Left kidney (tissue), 8 donors: ENCODE measurements at places on chromosomes 6 and 20.

- no peak for DNase-seq
Measured at GRCh38 chr6:404685-405423, 13.3 kb downstream of the IRF4 start.

- no peak for DNase-seq
Measured at GRCh38 chr6:154471609-154472362, 38.7 kb downstream of the CNKSR3 start.

DNA sequence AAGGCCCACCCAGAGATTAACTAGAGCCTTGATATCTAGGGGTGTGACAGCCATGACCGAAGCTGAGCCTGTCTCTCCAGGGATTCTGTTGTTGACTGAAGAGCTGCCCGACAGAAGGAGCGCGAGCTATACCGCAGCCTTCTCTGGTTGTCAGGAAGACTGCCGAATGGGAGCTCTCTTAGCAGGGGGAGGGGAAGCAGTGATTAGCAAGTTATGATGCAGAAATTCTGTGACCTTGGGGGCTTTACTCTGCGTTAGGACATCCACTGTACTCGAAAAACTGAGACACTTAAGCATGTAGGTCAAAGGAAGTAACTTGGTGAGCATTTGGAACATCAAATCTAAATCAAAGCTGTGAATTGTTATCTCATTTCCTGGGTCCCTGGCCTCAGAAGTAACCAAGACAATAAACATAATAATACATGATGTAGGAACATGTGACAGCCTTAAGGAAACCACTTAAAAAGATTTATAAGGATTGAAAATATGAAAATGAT is 84.7 kb downstream of the MAP3K4 start:
- no peak for DNase-seq

GRCh38 chr6:37354526-37355384 is 972 bp downstream of the RNF8 start:
- no peak for DNase-seq

- DNase-seq: no peak
Measured at GRCh38 chr20:34907616-34908469, 31.4 kb downstream of the ACSS2 start.

- DNase-seq: no peak
Measured at GRCh38 chr6:34743625-34744293, 13.5 kb upstream of the SNRPC start.

DNA sequence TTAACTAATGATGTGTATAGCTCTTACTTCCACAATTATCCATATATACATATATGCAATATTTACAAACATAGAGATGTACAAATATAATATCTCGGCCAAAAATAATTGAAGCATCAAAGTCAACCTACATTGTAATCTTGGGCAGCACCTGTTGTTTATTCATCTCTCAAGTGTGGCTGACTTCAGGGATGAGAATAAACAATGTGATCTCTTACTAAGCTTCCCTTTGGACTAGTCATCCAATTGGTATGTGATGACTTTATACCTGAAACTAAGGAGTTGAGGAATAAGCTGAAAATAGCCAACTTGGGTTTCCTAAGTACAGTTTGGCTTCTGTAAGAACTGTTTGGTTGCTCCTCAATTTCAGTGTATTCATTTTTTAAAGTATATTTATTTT is 256.6 kb downstream of the KHDC1L start:
- DNase-seq: no peak

- no peak for DNase-seq
Measured at GRCh38 chr6:110246378-110246777, 66.2 kb downstream of the CDC40 start.

DNA sequence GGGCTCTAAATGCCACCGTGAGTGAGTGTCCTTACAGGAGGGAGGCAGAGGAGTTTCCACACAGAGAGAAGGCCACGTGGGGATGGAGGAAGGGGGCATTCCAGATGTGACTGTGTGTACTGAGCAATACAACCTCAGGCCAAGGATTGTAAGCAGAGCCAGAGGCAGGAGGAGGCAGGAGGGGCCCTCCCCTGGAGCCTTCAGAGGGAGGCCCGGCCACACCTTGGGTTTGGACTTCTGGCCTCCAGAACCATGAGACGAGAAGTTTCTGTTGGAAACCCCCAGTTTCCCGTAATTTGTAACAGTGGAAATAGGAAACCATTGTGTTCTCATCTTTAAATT is 9.3 kb upstream of the KIF25 start:
- DNase-seq: no peak

DNA sequence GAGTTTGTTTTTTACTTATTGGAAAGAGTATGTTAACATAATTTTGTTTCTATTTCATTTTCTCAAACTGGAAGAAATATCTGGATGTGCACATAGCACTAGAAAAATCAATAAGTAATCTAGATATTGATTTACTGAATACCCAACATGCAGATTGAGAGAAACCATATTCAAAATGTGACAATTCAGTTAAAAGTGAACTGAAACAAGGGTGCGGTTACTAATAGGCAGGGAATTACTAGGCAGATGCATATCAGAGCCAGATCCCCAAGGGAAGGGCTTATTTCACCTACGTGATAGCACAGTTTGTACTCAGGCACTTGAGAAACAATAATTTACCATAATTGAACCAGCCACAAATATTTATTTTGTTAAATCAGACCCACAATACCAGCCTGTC is 493.1 kb upstream of the FLRT3 start:
- DNase-seq: no peak

GRCh38 chr20:24490598-24490997 is 21.2 kb downstream of the SYNDIG1 start:
- no peak for DNase-seq

DNA sequence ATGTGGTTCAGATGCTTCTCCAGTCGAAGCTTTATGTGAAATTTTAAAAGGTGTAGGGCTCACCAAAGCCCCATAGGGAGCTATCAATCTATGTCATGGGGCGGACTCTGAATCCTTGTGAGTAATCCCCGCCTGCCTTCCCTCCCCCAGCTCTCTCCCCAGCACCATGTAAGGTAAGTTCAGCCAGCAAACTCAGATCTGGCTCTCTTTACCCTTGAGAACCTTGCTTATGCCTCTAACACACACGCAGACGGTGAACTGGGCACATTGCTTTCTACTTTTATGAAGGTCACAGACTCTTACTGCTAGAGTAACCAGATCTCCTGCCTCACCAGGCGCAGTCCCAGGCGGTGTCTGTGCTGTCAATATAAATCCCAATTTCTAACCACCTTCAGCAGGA is 82.6 kb upstream of the CNKSR3 start:
- DNase-seq: peak; percentile 54

GRCh38 chr6:160742090-160742489 is 40.0 kb downstream of the PLG start:
- no peak for DNase-seq

GRCh38 chr20:61053487-61053886 is 198.6 kb upstream of the CDH4 start:
- no peak for DNase-seq

DNA sequence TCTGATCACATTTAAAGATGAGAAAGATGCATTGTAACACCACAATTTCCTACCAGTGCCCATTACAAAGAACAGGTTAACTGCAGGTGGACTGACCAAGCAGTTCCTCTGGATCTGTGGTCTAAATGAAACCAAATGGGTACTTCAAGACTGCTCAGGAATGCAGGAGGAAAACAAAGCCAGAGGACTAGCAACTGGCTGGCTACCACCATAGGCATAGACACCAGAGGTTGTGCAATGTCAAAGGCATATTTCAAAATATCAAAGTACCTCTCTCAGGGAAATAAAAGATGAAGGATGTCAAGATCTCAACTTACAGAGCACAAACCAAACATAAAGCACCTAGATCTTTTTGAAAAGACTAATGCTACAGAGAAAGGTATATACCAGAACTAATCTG is 65.5 kb downstream of the GMDS start:
- no peak for DNase-seq

GRCh38 chr6:148736774-148737412 is 9.9 kb upstream of the UST start:
- DNase-seq: no peak

DNA sequence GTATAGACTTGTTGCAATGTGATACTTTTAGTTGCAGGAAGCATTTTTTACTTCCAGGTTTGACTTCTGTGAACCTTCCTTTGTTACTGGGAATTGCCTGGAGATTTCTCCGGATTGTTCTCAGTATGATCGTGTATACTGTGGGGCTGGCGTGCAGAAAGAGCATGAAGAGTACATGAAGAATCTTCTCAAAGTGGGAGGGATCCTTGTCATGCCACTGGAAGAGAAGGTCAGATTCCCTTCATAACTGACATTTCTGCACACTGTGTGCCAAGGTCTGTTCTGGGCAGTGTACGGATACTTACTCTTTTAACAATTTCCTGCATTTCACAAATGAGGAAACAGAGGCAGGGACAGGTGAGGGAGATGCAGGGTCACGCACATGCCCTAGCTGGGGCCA is 9.7 kb downstream of the PCMTD2 start:
- no peak for DNase-seq

DNA sequence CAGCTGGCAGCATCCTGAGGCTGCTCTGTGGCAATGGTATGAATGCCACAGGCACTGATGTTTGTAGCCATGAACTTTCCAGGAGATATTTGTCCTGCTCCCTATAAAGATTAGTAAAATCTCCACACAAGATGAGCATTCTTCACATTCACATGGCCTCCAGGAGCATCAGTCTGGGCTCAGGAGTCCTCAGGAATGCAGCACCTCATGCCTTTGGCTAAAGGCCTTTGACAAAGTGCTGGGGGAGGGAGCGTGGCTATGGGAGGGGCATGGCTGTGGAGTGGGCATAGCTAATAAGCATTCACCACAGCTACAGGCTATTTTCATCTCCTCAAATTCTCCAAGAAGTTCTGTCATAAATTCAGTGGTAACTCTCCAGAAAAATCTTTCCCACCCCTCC is 90.5 kb upstream of the LY86 start:
- no peak for DNase-seq
